ENCODE measurements at places on chromosomes 2 and 18.

DNA sequence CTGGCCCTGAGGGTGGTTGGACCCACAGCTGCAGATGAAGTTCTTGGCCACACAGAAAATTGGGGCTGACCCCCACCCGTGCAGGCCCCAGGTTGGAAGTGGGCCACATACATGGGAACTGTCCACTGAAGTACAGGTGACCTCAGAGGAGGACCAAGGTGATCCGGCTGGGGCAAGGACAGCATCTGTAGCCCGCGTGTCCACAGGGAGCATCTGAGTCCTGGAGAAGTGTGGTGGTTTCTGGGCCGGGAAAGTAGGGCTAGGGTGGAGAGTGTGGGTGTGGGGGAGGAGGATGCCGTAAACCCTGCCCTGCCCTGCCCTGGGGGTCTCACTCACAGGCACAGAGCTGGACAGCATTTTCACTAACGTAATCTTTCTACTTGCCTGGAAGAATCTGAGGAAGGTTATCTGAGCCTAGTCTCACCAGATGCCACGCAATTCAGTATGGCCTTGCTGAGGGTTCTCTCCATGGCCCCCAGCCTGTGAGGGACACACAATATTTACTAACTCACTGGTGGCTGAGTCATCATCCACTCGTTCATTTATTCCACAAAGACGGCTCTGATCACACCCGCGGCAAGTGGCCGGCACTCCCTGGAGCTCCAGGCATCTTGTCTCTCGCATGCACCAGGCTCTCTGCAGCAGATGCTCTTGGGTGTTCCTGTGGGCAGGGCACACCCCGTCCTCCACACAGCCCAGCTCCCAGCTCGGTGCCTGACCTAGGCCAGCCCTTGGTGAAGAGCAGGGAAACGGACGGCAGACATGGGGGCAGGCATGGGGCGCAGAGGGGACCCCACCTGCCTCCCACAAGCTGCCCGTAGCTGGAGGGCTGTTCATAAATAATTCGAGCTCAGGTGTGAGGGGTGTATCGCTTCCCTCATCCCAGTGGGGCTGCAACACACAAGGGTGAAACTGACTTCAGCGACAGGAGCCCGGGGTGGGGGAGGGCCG is 51.2 kb downstream of the INHBB start:
- DNase-seq: no peak

DNA sequence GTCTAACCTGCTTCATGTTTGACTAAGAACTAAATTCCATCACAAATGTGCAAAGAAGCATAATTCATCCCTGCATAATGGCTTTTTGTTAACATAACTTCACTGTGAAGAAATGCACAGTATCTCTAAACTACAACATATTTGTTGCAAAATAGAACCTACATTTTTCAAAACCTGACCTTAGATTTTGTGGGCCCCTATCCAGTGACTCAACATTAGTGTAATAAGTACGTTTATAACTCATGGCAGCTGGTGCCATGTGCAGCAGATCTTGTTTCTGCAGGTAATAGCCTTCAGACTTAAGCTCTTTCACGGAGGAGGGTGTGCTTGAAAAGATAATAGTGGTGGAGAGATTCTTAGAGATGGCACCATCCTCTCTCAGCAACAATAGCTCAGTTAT is 28.6 kb upstream of the VWC2L start:
- DNase-seq: no peak

- peak; percentile 44 for DNase-seq
Measured at GRCh38 chr18:61551586-61551985, 218.4 kb downstream of the CDH20 start.

GRCh38 chr2:96533292-96534073 is 3.1 kb upstream of the ARID5A start:
- no peak for DNase-seq

- no peak for DNase-seq
Measured at GRCh38 chr2:240956171-240956934, 42.1 kb upstream of the SNED1 start.

DNA sequence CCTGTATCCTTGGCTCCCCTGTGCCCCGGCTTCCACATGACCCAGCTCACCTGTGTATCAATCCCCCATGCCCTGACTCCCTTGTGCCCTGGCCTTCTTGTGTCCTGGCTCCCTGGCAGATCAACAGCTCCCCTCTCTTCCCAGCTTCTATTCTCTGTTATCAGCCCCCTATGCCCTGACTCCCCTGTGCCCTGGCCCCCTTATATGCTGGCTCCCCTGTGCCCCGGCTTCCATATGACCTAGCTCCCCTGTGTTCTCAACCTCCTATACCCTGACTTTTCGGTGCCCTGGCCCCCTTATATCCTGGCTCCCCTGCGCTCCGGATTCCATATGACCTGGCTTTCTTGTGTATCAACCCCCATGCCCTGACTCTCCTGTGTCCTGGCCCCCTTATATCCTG is 209.2 kb downstream of the LOXHD1 start:
- no peak for DNase-seq

GRCh38 chr18:13502585-13502984 is 223.8 kb downstream of the FAM210A start:
- DNase-seq: no peak

GRCh38 chr2:11022064-11022463 is 110.3 kb downstream of the KCNF1 start:
- no peak for DNase-seq

DNA sequence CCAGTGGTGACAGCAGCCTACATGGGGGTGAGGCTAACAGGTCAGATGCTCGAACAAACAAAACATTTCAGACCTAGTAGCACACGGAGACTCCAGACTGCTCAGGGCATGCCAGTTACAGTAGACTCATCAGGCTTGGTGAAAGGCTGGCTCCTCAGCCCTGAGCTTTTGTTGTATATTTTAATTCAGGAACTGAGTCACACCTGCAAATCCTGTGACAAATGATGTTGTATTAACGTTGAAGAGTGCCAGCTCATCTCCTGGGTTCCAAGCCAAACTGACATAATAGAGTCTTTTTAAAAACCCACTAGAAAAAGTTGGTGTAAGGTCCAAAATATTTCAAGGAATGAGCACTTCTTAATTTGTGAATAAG is 65.3 kb downstream of the C1D start:
- DNase-seq: no peak

DNA sequence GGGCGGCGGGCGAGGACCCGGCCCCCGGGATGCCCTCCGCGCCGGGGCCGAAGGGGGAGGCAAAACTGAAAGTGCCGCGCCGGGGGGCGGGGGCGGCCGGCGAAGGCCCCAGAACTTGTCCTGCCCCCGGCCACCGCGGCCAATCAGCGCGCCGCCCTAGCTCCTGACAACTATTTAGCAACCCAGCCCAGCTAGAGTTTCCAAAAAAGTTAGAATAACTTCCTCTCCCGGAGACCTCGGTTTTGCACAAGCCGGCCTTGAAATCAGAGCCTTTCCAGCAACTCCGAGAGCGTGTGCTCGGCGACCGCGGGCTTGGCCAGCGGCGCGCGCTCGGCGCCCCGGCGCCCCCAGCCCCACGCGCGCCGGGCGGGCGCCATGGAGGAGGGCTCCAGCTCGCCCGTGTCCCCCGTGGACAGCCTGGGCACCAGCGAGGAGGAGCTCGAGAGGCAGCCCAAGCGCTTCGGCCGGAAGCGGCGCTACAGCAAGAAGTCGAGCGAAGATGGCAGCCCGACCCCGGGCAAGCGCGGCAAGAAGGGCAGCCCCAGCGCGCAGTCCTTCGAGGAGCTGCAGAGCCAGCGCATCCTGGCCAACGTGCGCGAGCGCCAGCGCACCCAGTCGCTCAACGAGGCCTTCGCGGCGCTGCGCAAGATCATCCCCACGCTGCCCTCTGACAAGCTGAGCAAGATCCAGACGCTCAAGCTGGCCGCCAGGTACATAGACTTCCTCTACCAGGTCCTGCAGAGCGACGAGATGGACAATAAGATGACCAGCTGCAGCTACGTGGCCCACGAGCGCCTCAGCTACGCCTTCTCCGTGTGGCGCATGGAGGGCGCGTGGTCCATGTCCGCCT is at the start of gene TWIST2:
TSS of gene TWIST2 (plus strand) at position 245 of the 850 bp plus-strand sequence. CDS start at position 376, 131 bp downstream.
- no peak for DNase-seq

DNA sequence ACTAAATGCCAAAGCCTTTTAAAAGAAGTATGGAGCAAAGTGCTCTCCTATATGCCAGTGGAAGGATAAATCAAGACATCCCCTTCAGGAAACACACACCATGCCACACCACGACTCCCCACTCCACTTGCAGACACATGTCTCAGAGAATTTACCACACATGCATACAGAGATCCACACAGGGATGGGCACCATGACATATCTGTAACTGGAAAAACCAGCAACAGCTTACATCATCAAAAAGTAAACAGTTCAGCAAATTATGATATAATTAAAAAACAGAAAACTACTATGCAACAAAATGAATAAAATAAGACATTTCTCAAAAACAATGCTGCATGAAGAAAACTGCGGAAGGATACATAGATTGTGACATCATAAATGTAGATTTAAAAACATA is 29.6 kb downstream of the RBMS1 start:
- DNase-seq: no peak

GRCh38 chr18:8586941-8587340 is 22.3 kb upstream of the RAB12 start:
- DNase-seq: no peak

DNA sequence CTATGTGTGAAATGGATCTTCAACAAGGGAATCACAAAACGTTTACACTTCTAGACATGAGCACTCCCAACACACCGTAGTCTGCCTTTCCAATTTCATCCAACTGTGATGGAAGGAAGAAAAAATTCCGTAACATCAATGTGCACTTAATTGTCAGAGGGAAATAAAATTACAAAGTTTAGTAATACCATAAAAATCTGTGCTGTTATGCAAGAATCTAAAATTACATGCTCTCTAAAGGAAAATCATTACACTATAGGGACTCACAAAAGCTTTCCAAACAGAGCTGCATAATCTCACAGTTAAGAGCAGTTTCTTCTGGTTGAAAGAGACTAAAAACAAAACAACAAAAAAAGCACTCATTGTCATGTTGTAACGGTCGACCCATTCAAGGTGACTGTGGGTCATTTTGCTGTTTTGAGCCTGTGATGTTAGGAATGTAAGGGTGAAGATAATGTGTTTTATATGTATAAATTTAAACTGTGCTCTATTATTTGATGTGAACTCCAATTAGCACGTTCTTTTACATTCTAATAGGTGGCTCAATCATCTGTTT is 698.0 kb downstream of the TDRD15 start:
- no peak for DNase-seq

- DNase-seq: no peak
Measured at GRCh38 chr2:197556456-197556855, 40.6 kb downstream of the MOB4 start.

DNA sequence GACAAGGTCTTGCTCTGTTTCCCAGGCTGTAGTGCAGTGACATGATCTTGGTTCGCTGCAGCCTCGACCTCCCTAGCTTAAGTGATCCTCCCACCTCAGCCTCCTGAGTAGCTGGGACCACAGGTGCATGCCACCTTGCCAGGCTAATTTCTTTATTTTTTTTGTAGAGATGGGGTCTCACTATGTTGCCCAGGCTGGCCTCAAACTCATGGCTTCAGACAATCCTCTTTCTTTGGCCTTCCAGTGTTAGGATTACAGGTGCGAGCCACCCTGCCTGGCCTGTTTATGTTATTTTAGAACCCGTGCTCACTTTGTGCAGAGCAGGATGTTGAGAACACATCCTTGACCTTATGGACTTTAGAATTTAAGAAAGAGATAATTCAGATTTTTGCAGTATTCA is 17.4 kb downstream of the FAM117B start:
- no peak for DNase-seq

GRCh38 chr2:155389224-155389623 is 690.7 kb downstream of the KCNJ3 start:
- DNase-seq: no peak

GRCh38 chr2:126038861-126039260 is 617.1 kb upstream of the GYPC start:
- DNase-seq: no peak

DNA sequence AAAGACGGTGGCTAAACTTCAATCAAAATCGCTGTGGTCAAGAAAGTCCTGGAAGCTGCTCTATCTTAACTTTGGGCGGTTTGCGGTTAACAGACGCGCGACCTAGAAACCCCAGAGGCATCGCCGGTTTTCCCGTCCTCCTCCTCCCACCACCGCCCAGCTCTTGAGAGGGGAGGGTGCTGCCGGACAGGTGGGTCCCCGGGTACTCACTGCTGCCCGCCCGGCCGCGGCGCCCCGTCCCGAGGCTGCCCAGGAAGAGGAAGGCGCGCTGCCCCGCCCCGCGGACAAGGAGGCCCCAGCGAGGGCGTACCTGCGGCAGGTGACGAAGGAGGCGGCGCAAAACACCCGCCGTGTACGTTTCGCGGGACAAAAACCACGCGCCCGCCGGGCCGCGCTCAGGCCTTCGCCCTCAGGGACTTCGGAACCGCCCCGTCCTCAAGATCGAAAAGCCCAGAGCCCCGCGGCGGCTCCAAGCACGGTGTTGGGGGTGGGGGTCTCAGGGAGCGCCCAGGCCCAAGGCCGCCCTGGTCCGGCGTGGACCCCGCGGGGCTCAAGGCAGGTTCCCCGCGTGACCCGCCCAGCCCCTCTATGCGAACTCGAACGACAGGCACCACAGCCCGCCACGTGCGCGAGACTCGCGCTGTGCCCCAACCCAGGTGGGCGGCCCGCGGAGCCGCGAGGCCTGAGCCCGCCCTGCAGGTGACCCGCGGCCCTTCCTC is at the start of gene SH3YL1:
TSS of gene SH3YL1 (minus strand) at position 259 of the 719 bp plus-strand sequence. CDS start at position 211, 48 bp downstream.
- DNase-seq: peak; percentile 50

DNA sequence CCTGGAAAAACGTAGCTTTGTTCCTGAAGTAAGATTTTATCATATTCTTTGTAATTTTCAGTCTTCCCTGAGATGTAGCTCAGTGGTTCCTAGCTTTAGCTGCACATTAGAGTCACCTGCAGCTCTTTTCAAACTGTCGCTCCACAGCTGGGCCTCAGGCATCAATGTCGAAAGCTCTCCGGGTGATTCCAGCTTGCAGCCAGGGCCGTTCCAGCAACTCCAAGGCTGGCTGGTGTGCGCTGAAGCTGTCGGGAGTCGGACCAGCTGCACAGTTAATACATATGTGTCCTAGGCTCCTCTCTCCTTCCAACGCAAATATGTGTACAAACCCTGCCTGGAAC is 609 bp upstream of the ZNF2 start:
- DNase-seq: no peak

DNA sequence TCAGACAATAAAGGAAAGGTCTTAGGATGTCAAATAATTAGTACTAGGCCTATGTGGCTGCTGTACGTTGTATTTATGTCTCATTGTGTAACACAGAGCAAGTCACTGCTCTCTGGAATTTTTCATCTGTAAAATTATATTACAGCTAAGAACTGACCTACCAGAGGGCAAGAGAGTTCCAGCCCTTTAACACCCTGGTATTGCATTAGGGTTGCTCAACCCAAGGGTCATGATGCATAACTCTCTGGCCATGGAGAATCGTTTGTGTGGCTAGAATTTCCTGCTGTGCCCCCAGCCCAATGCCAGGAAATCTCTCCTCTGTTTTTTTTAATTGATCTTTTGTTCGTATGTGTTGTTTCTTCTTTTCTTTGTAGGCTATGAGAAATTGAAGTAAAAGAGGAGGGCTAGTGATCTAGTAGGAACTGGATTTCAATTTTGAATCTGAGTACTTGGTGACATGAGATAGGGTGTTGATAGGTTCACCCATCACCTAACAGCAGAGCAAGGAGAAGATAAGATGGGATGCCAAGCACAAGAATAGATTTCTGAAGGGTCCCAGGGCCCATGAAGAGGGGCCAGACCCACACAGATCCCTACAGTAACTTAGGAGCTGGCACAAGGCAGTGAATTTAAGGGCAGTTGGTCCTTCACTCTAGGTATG is 571.2 kb upstream of the TNP1 start:
- DNase-seq: no peak
